ENCODE measurements at places on chromosomes 2 and 18.

DNA sequence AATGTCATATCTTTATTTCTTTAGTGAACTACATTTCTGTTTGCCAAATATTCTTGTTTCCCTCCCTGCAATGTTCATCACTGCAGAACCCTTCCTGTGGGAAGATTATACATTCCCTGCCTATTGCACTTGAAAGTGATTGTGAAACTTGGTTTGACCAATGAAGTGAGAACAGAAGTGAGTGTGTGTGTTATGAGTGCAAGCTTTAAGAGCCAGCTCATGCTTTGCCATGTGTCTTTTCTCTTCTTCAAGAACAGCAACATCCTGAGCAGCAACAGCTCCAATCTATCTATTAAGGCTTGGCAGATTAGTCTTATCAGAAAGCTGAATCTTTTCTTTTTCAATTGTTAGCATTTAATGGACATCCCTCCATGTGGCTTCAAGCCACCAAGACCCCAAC, 42.0 kb upstream of the UBE2E3 start:
- DNase-seq: no peak

- DNase-seq: no peak
Observed at GRCh38 chr18:43054815-43055519, 60.5 kb downstream of the RIT2 start.

GRCh38 chr2:2028041-2028440, 283.7 kb upstream of the PXDN start:
- DNase-seq: no peak

DNA sequence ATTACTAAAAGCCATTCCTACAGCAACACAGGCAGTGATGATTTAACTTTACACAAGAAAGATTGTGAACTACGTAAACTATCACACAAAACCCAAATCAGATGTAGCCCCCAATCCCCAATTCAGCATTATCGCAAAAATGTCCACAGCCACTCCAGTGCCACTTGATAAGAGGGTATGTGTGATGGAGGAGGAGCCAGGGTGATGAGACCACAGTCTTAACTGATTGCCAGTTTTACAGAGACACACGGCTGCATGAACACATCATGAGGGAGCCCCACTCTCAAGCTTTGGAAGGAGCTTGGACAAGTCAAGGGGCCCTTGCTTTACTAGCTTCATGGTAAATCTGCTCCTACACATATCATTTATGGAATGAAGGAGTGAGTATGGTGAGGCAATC, 116.0 kb downstream of the FAM161A start:
- no peak for DNase-seq

DNA sequence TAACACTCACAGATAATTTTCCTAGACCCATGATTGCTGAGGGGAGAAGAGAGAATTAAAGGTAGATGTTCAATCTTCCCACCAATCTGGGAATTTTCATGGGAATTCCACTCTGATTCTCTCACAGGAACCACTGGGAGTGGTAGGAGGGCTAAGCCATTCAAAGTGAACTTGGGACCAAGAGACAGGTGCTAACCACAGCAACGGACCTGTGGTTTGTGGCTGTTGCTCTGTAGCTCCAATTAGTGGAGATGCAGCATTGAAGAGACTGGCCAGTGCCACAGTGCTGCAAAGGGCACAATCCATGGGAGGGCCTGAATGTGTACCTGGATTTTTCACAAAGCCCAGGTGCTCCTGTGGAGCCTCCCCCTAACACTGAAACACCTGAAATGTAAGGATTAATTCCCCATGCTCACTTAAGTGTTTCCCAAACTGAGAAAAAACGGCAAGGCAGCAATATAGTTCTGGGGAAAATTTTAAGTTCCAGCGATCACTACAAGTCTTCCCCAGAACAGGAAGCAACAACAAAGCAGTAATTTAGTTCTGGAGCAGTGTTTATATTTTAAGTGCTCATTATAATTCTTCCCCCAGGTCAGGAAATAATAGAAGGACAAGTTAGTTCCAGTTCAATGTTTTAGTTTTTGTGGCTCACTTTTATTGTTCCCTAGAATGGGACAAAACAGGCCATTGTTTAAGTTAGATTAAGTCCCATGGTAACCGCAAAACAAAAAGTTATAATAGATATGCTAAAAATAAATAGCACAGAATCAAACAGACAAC, 1045.8 kb downstream of the CNTNAP5 start:
- DNase-seq: no peak

GRCh38 chr2:158489366-158490112, 32.8 kb downstream of the PKP4 start:
- DNase-seq: no peak

- DNase-seq: no peak
Observed at GRCh38 chr2:99571954-99572353, 82.1 kb upstream of the REV1 start.

DNA sequence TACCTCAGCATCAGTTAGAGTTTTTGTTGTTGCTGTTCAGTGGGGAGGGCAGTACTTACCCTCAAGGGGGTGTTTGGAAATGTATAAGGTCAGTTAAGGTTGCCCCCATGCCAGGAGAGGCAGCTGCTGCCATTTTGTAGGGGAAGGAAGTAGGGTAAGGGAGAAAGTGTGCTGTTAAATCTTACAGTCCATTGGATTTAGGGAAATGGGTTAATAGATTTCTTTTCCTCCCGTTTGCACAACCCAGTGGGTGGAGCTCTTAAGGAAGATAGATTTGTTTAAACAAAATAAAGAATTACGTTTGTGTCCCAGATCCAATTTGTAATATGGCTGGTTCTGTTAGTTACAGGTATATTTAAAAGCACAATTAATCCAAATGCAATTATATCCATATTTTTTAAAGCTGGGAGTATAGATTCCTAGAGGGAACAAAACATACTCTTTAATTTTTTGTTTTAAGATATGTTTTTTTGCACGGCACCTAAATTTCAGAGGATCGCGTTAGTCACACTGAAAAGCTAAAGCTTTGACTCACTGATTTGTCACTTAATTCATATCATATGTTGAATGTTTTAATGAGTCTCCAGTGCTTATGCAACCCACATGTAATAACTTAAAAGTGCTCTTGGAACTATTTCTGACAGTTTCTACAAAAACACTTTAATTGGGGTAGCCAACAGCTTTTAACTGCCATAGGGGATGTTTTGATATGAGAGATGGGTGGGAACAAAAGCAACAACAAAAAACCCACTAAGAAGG, 9.0 kb upstream of the CWC22 start:
- no peak for DNase-seq

DNA sequence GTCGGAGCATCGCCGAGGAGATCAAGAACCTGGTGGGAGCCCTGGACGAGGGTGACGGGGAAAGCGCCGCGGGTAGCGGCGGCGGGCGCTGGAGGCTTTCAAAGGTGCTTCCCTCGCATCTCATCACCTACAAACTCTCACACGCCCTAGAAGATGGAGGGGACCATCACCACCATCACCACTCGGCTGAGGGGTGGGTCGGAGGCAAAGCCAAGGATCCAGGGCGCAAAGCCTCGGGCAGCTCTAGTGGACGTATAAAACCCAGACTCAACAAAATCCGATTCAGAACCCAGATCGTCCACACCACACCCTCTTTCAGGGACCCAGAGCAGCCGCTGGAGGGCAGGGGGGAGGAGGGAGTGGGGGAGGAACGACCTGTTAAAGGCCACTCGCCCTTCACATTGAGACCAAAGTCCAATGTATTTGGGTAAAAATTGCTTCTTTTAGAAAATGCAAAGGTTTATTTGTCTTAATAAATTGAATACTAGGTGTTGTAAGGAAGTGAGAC, 1.5 kb downstream of the SOWAHC start:
- no peak for DNase-seq
